ENCODE measurements at places on chromosomes 12 and 14. TPM values are rescaled to one million over a fixed set of nuclear protein-coding genes. Genes with fewer than 3 reads are reported as not detected.

RNASE3 gene
- total RNA-seq, result not detected

DNA sequence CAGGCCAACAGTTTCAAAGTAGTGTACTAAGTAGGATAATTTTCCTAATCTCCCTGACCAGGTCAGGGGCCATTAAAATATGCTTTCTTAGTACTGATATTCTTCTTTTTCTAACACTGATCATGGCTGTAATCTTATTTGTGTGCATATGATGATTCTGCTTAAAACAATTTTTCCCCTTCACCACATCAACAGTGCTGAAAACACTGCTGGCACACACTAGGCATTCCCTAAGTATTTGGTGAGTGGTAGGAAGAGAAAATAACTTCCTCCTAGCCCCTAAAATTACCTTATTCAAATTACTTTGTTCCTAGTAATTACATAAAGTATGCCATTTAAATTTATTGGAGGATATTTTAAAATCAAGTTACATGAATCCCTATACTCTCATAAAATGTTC is 49.9 kb upstream of the BBS10 start:
- no peak for DNase-seq

DNA sequence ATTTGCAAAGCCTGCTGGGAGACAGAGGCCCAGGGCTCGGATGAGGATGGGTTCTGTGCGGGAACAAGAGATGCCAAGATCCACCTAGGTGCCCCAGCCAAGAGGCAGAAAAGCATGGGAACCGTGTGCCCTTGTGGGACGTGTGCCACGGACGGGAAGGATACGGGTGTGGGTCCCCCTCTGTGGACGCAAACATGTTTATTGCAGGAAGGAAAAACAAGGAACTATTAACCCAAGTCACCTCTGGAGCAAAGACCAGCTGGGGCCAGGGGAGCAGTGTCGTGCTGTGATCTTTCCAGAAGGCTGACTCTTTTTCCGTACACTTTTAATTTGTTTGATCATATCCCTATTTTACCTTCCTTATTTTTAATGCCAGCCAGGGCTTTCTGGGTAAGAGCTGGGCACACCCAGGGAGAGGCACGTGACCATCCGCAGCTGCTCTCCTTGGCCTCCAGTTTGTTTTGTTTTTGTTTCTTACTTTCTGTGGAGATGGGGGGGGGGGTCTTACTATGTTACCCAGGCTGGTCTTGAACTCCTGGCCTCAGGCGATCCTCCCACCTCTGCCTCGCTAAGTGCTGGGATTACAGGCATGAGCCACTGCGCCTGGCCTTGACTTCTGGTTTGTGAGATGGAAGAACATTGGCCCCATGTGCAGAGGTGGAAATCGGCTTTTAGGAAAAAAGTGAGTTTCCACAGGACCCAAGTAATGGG is 20.7 kb downstream of the SCARB1 start:
- DNase-seq, result no peak

SERPINA1 gene
- total RNA-seq, result 3,266 TPM

- DNase-seq, result no peak
Observed at GRCh38 chr14:94354638-94355185, 31.6 kb upstream of the SERPINA6 start.

OLR1 gene
- not detected for total RNA-seq

RAD51AP1 gene
- total RNA-seq, result 79.3 TPM

DNA sequence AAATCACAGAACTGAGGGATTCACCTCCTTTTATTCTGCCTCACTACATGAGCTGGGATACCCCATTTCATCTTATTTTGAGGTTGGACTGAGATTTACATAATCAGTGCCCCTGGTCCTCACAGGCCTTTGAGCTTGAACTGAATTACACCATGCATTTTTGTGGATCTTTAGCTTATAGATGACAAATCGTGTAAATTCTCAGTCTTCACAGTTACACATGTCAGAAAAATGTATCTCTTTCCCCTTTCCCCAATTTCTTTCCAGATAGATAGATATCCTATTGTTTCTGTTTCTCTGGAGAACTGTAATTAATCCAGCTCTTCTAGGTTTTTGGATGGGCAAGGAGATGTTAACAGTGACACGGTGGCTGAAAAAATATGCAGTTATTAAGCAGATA is 1778.9 kb upstream of the SEL1L start:
- DNase-seq, result no peak

- no peak for DNase-seq
Observed at GRCh38 chr12:26276709-26277108, 81.3 kb downstream of the SSPN start.

MYBPC1 gene
- total RNA-seq, result 0.44 TPM

TTC6 gene
- total RNA-seq, result 27.4 TPM

- peak; percentile 57 for DNase-seq
Observed at GRCh38 chr12:66077542-66077941, 53.0 kb downstream of the LLPH start.

GRCh38 chr14:94689218-94689984 is 77.2 kb downstream of the SERPINA3 start:
- no peak for DNase-seq

- no peak for DNase-seq
Observed at GRCh38 chr14:90426663-90427062, 29.8 kb downstream of the CALM1 start.

GRIP1 gene
- total RNA-seq, result not detected

DNA sequence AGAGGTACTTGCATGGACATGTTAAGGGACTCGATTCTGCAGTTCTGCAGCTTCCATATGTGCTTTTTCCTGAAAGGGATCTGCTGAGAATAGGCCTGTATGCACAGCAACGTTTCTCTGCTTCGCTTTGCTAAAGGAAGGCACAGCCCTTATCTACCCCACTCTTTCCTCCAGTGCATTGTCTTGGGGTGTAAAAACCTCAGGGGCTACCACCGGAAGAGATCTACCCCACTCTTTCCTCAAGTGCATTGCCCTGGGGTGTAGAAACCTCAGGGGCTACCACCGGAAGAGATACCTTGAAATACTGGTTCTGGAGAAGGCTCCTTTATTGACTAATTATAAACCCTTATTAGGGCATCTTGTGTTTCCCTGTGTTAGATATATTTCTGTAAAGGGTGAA is 52.9 kb downstream of the SEL1L start:
- no peak for DNase-seq

GRCh38 chr12:51533799-51534198 is 57.2 kb upstream of the SCN8A start:
- no peak for DNase-seq

GRCh38 chr14:95121911-95122620 is 35.3 kb downstream of the DICER1 start:
- no peak for DNase-seq

DNA sequence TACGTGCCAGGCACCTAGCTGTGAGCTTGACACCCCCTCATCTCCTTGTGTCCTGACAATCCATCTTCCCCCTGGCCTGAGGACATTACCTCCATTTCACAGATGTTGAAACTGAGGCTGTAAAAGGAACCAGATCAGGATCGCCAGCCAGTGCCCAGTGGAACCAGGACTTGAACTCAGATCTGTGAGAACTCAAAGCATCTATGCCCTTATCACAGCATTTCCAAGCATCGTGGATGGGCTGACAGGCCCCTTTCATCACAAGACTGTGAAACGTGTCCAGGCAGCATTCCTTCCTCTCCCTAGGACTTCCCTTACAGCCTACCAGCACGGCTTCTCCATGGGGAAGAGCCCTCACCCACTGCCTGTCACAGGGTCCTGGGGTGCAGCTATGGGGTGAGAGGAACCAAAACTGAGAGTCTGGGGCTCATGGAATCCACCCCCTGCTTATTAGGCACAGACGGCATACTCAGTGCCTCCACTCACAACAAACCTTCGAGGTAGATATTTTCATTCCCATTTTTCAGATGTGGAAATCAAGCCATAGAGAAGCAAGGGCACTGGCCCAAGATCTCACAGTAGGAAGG is 26.9 kb downstream of the CMKLR1 start:
- DNase-seq, result no peak

- DNase-seq, result no peak
Observed at GRCh38 chr14:61652526-61653262, 42.6 kb upstream of the HIF1A start.

- no peak for DNase-seq
Observed at GRCh38 chr12:106064721-106065021, 74.1 kb downstream of the NUAK1 start.

GRCh38 chr12:52086944-52087835 is 7.7 kb downstream of the SMIM41 start:
- DNase-seq, result no peak

DNA sequence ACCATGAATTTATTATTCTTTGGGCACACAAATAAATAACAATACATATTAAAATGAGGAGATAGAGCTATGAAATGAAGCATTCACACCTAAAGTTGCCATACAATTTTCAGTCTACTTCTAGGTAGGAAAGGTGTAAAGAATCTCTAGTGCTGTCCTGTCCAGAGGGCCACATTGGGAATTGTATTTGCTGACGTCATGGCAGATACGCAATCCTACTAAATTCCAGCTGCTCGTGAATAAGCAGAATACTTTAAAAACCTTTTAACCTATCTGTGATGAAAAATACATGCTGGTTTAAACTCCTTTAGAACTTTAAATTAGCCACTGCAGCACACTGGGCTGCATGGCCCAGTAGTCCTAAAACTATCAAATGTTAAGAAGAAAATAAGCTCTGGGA is 236.1 kb downstream of the FSCB start:
- DNase-seq, result no peak

NEDD1 gene
- 38.8 TPM for total RNA-seq

- DNase-seq, result no peak
Observed at GRCh38 chr12:113333877-113334785, 778 bp downstream of the SLC8B1 start.

- peak; percentile 49 for DNase-seq
Observed at GRCh38 chr12:6425590-6426531, 18.9 kb upstream of the CD27 start.

DNA sequence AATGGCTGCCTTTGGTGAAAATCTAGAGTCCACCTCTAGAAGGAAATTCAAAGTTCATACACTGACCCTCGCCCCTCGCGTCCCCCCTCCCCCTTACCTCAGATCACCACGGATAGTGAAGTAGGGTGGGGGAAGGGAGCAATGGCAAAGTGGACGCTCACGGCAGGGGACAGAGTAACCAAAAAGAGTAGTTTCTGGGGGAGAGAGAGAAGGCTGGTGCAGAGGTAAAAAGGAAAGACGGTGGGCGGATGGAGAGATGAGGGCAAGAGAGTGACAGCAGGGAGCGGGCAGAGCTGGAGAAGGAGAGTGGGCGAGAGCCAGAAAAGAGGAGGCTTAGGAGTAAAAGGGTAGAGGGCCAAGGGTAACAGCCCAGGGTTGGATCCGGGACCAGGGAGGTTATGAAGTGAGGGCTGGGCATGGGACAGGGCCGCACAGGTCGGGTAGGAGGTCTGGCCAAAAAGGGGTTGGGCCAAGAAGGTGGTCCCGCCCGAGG is 423 bp downstream of the ALDH6A1 start:
- peak; percentile 32 for DNase-seq

GRCh38 chr14:104239185-104239775 is 100.9 kb downstream of the KIF26A start:
- no peak for DNase-seq

- DNase-seq, result no peak
Observed at GRCh38 chr14:104297721-104298401, 159.5 kb downstream of the KIF26A start.

- DNase-seq, result no peak
Observed at GRCh38 chr12:107775093-107775721, 703 bp downstream of the ASCL4 start.

All from HepG2 (cell line).